ENCODE measurements at places on chromosomes 2 and 18.

DNA sequence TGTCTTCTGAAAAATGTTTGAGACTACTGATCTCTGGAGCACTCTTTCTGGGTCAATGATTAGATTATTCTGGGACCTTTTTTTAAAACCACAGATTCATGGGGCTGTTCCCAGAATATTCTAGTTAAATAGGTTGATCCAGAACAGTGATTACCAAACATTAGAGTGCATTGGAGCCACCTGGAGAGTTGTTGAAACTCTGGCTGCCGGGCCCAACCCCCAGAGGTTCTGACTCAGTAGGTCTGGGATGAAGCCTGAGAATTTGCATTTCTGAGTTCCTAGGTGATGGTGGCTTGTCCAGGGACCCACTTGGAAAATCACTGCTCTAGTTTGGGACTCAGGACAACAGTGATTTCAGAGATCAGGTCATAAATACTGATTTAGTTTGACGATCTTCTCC lies 197.3 kb downstream of the PTPRM start:
- no peak for DNase-seq

DNA sequence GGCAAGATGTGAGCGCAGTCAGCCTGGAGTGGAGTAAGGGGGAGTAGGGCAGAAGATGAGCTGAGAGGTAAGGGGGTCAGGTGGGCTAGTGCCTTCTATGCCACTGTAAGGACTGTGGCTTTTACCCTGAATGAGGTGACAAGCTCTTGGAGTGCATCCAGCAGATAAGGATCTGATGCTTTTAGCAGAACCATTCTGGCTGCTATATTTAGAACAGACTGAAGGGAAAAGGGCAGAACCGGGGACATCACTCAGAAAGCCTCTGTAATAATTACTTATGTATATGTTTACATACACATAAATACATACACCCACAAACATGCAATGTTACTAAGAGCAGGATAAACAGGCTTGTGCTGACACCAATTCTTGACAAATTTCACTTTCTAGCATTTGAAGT lies 124.8 kb downstream of the DTNB start:
- no peak for DNase-seq

DNA sequence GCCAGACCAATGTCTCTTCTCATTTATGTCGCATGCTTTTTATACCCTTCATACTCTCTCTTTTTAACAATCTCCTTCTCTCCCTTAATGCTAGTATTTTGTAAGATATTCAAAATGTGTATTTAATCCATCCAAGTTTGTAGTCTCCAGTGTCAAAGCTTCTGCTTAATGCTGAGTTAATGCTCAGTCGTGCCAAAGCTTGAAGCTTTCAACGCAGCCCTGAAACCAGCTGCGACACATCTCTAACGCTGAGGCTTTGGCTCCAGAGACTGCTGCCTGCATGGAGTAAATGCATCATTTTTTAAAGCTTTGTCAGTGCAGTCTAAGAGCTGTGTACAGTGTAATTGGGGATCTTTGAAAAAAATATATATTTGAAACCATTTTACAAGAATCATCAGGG lies 2108.8 kb upstream of the PIK3C3 start:
- no peak for DNase-seq

DNA sequence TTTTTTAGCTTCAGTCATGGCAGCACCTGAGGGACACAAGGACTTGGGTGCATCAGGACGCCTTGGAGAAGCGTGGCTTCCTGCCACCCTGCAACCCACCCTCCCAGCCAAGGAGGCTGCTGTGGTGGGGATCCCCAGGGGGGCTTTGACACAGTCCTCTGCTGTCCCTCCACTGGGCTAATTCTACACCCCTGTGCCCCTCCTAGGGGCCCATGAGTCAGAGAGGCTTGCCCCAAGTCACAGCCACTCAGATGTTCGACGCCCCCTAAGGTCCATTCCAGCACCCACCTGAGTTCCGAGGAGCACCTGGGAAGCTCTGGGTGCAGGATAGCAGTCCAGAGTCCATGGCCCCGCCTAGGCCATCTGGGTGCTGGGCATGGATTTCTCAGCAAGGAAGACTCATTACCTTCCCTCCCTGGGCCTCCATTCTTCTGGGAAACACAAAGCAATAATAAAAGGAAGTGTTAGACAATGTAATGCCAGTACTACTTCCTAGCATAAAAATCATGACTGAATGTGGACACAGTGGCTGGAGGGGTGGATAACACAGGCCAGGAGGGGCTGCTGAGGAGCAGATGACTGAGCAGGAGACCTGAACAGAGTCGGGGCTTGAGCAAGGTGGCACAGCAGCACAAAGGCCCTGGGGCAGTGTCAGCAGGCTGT lies 3.7 kb downstream of the ALPG start:
- DNase-seq, result no peak

DNA sequence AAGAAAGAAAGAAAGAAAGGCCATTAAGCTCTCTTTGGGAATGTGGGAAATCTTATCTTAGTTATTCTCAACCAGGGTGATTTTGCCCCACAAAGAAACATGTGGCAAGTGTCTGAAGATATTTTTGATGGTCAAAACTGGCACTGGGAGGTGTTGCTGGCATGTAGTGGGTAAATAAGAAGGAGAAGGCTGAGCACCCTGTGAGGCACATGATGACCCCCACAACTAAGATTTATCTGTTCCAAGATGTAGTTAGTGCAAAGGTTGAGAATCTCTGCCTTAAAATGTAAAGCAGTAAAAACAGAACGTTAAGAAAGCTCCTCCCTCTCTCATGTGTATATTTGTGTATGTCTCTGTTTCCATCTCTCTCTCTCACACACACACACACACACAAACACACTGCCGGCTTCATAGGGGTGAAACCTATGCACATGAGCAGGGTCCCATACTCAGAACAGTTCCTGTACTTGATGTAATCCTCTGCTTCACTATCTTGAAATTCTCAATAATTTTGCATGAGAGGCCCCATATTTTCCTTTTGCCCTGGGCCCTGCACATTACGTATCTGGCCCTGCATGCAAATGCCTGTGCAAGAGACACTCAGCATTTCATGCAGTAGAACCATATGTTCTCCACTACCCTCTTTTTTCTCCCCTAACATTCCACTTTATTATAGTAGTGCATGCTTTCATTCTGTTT lies 94.3 kb downstream of the MREG start:
- DNase-seq, result no peak

DNA sequence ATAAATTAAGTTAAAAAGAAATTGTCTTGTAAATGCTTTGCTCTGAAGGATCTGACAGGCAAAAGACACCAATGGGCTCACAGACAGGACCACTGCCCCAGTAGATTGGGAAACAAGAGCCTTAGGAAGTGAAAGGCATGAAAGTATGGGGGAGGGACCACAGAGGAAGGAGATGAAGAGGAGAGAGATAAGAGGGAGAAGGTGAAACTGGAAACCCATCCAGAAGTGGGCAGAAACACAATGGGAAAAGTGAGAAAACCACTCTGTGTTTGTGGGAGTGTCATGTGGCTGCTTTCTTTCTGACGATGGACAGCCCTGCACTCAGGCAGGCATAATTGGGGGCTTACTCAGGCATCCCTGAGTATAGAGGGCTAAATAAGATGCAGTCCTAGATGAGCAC lies 101.5 kb upstream of the STON1 start:
- no peak for DNase-seq

- no peak for DNase-seq
Measured at GRCh38 chr18:58102875-58103274, 58.8 kb downstream of the NEDD4L start.

GRCh38 chr2:100286318-100286717 lies 36.0 kb downstream of the LONRF2 start:
- DNase-seq, result no peak

- DNase-seq, result no peak
Measured at GRCh38 chr2:55163941-55164390, 68.1 kb downstream of the CLHC1 start.

DNA sequence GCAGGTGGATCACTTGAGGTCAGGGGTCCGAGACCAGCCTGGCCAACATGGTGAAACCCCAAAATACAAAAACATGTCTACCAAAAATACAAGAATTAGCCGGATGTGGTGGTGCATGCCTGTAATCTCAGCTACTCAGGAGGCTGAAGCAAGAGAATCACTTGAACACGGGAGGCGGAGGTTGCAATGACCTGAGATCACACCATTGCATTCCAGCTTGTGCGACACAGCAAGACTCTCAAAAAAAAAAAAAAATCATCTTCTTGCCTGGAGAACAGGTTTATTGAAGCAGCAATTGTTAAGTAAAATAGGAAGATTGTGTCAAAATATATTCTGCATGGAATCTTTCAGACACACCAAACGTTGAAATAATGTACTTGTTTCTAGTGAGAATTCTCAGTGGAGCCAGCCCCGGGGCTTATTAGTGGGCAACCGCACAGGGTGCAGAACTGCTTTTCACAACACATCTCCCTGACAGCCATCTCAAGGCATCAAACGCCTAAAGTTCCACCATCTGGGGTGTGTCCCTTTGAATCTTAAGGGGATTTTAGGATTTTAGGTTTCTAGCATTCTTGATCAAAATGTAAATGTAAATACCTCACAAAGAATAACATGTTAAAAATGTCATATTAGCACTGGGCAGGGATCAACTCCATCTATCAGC lies 28.6 kb upstream of the PPP4R1 start:
- no peak for DNase-seq

DNA sequence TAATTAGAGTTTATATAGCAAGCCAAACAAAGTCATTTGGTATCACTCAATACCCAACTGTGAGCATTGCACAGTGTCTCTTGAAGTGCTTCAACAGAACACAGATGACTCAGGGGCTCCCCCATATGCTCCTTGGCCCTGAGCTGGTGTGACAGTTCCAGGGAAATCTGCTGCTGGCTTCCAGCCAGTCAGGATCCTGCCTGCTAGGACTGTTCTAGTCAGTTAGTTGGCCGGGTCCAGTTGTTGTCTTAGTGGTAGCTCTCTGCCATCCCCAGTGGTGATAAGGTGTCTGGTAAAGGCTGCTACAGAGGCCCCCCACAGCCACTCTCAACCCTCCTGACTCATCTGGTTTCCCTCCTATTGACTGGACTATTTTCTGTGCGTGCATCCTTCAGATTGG lies 100.3 kb downstream of the IRS1 start:
- DNase-seq, result no peak

DNA sequence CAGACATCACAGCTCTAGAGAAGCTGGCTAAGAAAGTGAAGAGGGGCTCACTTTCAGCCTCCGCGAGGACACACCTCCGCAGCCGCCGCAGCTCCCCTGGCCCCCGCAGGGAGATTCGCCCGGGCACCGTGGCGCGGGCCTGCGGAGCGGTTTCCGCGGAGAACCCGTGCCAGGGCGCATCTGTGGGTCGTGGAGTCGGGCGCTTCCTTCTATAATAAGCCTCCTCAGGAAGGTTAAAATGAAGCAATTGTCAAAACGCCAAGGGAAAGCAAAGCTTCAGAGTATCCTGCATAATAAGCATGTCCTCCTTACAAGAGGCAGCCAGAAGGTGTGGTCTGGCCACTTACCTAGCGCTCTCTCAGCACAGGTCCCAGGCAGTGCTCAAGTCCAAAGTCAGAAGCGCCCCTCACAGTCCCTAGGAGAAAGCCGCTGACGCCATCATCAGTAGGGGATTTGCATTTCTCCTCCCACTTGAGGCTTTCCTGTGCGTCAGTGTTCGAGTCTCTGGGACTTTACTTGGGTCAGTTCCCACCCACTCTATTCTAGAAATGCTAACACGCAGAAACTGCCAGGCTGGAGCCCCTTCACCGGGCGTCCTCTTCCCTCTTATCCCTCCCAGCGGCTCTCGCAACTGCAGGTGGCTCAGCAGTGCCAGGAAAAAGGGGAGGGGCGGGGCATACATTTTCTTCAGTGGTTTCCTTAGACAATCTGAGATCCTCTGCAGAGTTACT lies at the start of gene STAT4:
STAT4 (minus strand) TSS at position 395 of the 731 bp plus-strand sequence. CDS start 2,791 bp downstream, outside the sequence.
- peak; percentile 75 for DNase-seq

- no peak for DNase-seq
Measured at GRCh38 chr18:41466436-41467160, 488.4 kb upstream of the PIK3C3 start.

- DNase-seq, result no peak
Measured at GRCh38 chr2:160427629-160428404, 65.8 kb downstream of the RBMS1 start.

DNA sequence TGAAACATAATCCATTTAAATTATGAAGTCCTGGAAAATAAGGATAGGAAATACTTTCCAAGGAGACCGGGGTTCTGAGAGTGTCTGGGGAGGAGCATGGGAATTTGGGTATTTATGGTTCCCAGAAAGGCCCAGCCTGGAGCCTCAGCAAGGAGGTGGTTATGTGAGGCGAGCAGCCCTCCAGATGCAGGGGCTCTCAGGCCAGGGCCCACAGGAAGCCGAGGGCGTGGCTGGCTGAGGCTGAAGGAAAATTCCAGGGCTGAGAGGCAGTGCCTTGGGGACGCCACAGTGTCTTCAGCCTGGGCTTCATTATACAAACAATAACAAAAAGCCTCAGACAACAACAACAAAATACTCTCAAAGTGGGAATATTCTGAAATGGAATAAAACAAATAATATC lies 86.9 kb upstream of the SERPINE2 start:
- no peak for DNase-seq

DNA sequence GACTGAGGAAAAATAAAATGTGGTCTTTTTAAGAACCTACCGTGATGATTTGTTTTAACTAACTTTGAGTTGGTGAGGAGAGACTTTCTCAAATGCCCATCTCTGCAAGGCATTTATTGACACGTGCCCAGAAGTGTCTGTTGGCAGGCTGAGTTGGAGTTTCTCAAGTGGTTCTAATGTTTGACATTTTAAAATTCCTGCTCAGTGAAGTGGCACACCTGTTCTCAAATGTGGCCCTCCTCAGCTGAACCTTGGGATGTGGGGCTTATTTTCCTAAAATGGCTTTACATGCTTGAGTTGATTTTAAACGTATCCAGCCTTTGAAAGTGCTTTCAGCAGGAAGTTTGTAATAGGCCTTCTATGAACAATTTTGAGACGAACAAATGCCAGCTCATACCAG lies 876 bp upstream of the CAVIN2 start:
- no peak for DNase-seq

GRCh38 chr2:160432633-160433032 lies 61.0 kb downstream of the RBMS1 start:
- DNase-seq, result no peak

GRCh38 chr2:69208023-69208595 lies 178.9 kb downstream of the GFPT1 start:
- DNase-seq, result no peak

DNA sequence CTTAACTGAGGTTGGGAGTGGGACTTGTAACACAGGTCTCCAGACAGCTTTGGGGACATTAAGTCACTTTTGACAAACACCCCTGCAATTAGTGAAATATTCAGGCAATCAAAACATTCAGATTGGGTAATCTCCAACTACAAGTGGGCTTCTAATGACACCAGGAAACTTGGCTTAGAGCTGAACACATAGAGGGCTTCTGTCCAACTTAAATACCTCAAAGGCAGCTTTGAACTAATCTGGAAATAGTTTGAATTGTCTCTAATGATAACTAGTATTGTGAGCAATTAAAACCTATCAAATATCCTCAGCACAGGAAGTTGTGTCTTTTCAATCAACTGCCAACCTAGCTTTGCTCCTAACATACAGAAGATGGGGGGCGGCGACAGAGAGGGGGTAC lies 5.1 kb upstream of the ASPRV1 start:
- no peak for DNase-seq

- DNase-seq, result no peak
Measured at GRCh38 chr2:100107440-100107839, 35.0 kb downstream of the AFF3 start.

GRCh38 chr2:182553483-182553882 lies 126.6 kb upstream of the PDE1A start:
- no peak for DNase-seq

Measured in stimulated activated CD4-positive, alpha-beta T cell treated with anti-CD3 and anti-CD28 coated beads, Interleukin-15, amount 100 ng/mL, for 48 hours (primary cell).